Activated naive CD8-positive, alpha-beta T cell treated with anti-CD3 and anti-CD28 coated beads, Interleukin-2, amount 50 U/mL, for 16 hours (primary cell): ENCODE measurements at places on chromosomes 3 and 15.

- no peak for DNase-seq
Observed at GRCh38 chr3:134464064-134464688, 21.6 kb downstream of the ANAPC13 start.

DNA sequence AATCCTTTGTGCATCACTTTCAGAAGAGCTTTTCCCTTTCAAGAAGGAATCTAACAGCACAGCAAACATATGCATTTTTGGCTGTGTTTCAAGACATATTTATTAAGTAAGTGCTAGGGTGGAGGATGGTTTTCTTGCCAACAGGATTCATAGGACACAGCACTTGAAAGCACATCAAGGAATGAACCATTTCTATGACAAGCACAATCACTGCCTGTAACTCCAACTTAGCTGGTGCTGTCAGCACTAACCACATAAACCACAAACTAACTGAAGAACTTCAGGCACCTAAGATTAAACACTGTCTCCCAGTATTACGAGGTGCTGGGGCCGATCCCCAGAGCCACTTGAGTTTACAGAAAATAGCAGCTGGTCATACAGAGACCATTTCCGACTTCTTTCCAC is 35.4 kb upstream of the SPRED1 start:
- no peak for DNase-seq

- no peak for DNase-seq
Observed at GRCh38 chr15:98674336-98674735, 26.0 kb downstream of the IGF1R start.

GRCh38 chr3:159609625-159610024 is 379.0 kb upstream of the IL12A start:
- no peak for DNase-seq

DNA sequence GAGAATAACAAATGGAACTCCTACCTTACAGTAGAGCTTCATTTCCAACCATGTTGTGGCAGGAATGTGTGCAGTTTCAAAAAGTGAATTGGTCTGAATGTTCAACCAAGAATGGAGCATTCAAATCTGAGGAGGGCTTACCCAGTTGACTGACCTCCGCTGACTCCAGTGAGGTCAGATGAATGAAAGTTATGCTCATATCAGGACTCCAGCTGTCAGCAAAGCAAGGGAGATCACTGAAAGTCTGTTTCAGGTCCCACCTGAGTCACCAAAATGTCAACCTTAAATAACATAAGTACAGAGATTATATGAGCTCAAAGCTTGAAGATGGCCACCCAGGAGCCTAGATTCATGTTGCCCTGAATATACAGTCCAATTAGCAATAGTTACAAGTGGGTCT is 473.5 kb downstream of the RBMS3 start:
- DNase-seq = no peak

GRCh38 chr3:53846134-53846850 is at the start of the genes CHDH and IL17RB:
Gene CHDH (minus strand): TSS chr3:53846419. CDS start chr3:53824008, 22,411 bp downstream.
Gene IL17RB (plus strand): TSS chr3:53846568. CDS start chr3:53846589, 21 bp downstream.
- no peak for DNase-seq
